Stimulated activated CD4-positive, alpha-beta T cell treated with anti-CD3 and anti-CD28 coated beads, TNF-alpha, amount 100 ng/mL, for 1 hour (primary cell): ENCODE measurements at places on chromosomes 16 and 17.

DNA sequence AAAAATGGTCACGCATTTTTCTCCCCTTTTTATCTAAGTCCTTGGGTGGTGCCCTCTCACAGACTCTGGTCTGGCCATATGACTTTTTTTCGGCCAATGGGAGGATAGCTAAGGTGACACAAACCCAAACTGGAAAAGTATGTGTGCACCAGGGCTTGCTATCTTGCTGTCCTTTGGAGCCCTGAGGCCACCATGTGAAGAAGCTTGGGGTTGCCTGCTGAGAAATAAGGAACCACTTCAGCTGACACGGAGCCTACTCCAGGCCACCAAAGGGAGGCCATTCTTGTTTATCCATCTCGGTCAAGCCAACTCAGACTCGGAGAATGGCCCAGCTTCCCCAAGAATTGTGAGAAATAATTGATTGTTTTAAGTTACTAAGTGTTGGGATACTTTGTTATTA, 111.4 kb upstream of the ZFHX3 start:
- DNase-seq, result no peak

DNA sequence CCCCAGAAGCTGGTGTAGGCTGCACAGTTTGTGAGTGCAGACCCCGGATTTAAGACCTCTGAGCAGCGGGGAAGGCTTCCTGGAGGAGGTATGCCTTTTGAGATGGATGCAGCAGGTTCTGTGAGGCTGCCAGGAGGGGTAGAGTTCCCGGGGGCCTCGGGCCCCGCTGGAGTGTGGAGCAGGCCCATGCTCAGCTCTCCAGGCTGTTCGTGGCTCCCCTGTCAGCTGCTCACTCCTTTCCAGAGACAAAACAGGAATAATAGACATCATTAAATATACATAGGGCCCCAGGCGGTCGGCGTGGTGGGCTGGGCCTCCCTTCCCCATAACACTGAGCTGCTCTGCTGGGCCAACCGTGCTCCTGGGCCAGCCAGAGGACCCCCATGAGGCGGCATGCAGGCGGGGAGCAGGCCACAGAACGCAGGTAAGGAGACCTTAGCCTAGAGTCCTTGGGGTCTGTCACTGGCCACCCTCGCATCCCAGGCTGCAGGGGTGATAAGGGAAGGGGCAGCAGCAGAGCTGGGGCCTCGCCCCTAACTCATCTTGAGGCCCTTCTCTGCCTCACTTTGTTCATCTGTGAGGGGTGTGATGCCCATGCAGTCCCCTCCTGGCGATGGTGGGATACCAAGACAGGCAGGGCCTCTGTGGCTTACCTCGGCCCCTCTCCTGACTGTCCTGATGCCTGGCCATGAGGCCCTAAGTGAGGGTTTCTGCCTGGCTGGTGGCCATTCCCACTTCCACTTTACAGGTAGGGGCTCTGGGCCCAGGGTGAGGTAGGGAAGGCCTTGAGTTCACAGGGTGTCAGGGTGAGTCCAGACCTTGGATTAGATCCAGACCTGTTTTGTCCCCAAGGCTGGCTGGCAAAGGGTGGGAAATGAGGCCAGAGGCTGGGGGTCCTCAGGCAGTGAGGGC, at the start of gene MYO15A:
Gene MYO15A, plus strand, starts transcription at position 356 of the 912 bp plus-strand sequence. CDS start 10,045 bp downstream, outside the sequence.
- DNase-seq, result no peak

DNA sequence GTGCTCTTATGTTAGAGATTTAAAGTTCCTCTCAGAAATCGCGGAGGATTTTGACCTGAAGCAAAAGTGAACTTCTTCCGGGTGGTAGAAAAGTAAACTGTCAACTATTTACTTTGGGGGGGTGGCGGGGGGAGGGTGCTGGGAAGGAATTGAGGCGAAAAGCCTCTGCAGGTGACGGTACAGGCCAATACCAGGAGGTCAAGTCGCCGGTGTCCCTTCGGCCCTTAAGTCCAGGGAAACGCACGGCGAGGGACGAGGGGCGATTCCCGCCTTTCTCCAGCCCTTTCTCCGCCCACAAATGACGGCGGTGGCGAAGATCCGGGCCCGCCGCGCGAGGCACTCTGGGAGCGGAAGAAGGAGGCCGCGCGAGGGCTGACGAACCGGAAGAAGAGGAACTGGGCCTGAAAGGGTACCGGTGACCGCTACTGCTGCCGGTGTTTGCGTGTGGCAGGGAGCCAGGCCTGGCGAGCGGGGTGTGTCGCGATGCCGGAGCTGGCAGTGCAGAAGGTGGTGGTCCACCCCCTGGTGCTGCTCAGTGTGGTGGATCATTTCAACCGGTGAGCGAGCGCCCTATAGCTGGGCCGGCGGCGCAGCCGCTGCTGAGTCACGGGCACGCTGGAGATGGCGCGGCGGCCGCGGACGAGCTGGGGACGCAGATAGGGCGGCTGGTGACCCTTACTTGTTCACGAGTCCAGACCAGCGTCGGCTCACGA, at the start of gene PSMD7:
Gene PSMD7, plus strand, starts transcription at position 383 of the 713 bp plus-strand sequence. Its CDS starts 101 bp downstream, at position 484.
- peak; percentile 50 for DNase-seq

- DNase-seq, result no peak
These were observed 10.0 kb upstream of the C1QTNF8 start for GRCh38 chr16:1105888-1106620.

- no peak for DNase-seq
These were observed 438 bp downstream of the GRN start for GRCh38 chr17:44345454-44346026.

DNA sequence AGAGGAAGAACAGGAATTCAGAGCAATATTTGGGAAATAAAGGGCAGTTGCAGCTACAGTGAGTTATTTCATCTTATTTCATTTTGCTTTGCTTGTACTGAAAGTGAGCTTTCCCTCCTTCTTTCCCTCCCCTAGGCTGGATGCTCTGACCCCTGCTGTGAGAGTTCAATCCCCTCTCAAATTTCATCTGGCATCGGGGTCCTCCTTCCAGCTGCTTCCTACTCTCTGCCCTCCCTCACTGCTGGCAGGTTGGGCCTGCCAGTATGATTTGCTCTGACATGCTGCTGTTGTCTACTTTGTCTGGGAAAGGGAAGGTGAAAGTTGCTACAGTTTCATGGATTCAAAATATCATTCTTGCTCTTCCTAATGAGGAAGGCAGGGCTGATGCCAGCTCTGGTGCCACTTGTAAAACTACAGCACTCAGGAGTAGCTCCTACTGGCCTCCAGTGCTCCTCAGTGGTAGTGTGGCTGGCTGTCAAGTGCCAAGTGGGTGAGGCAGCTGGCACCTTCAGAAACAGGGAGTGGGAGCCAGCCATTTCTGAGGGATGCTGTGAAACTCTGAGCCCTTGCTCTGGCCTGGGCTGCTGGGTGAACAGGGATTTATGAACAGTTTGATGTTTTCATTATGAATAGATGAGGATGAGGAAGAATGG, 408.6 kb downstream of the HAPSTR1 start:
- DNase-seq, result no peak

- peak; percentile 94 for DNase-seq
These were observed at the start of gene ZNF18 for GRCh38 chr17:11997147-11997971. TSS of gene ZNF18 (minus strand) at chr17:11997475. CDS start at chr17:11992829, 4,646 bp downstream.

DNA sequence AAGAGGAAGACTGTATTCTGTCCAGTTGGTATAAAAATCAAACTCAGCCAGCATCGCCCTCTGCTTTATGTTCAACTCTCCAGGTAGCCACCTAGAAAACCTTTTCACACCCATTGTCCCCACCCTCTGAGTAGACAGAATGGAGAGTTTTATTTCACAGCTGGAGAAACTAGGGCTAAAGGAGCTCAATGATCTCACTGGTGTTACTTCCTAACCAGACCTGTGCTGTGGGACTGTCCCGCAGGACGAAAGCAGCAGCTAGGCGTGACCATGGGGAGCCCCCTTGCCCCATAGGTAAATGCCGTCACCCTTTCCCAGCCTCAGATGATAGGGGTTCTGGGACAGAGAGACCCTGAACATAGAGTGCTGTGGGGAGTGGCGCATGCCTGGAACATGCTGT, 67.7 kb downstream of the CYLD start:
- no peak for DNase-seq

DNA sequence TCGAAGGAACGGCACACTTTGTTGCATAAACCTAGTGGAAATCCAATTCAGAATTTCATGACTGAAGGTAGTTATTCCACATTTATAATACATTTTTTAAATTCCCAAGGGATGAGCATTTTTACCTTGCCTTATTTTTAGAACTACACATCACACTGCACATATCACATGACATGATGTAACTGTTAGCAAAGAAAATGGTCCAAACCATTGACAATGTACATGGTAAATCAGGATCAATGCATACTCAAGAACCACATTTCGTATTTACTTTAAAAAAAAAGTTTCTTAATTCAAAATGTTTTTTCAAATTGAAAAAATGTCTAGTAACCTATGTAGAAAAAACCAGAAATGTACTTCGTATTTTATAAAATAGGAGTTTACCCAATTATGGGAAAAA, 2.5 kb downstream of the KANSL1 start:
- DNase-seq, result no peak

GRCh38 chr17:53924530-53925455, 102.1 kb downstream of the KIF2B start:
- DNase-seq, result no peak

DNA sequence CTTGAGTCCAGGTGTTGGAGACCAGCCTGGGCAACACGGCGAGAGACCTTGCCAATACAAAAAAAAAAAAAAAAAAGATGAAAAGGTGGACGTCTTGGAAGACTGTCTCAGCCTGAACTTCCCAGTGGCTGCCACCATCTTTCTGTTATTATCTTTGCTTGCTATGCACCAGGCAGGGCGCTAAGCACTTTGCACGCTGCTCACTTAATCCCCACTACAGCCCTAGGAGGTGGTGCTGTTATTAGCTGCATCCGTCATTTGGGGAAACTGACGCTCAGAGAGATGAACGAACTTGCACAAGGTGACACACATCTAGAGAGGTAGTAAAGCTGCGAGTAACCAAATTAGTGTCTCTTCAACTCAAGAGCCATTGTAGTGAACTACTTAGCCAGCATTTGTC, 708 bp upstream of the CPPED1 start:
- DNase-seq, result no peak

DNA sequence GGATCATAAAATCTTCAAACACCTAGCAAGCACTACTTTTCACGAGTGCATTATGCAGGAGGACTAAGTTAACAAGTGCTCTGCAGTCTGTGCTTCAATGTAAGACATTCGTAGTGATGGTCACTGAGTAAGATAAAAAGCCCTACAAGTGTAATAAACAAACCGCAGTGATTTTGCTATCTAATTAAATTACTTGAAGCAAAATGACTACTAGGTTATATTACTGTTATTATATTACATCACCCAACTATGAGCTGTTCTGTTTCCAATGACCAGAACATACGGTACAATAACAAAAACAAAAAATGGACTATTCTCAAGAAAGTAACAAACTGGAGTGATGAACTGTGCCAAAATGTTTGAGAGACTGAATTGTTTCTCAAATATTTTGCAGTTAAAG, 11.2 kb downstream of the KLHL10 start:
- DNase-seq, result no peak

- no peak for DNase-seq
These were observed 4.2 kb upstream of the AXIN1 start for GRCh38 chr16:356741-357140.

- DNase-seq, result peak; percentile 42
These were observed 98.5 kb downstream of the ZNF778 start for GRCh38 chr16:89315791-89316581.

GRCh38 chr16:17282247-17282646, 188.5 kb downstream of the XYLT1 start:
- DNase-seq, result no peak

DNA sequence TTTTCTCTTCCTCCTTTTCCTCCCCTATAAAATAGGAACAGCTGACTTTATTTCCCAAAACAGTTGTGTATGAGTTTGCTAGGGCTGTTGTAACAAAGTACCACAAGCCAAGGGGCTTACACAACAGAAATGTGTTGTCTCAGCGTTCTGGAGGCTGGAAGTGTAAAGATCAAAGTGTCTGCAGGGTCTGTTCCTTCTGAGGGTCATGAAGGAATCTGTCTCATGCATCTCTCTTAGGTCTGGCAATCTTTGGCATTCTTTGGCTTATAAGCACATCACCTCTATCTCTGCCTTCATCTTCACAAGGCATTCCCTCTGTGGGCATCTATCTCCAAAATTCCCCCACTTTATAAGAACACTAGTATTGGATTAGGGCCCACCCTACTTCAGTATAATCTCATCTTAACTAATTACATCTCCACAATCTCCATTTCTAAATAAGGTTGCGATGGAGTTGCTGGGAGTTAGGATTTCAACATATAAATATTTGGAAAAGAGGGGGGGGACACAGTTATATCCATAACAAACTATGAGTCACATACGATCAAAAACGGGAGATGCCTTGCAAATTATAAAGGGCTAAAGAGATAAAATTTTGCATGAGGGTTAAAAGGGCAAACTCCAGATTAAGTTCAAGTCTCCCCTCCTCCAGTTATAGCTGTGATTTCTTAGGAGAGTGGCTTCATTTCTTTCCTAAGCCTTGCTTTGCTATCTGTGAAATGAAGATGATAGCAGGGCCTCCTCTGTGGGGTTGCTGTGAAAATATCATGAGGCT, 109.7 kb downstream of the VAT1L start:
- no peak for DNase-seq

GRCh38 chr17:4607261-4607741, 23.0 kb downstream of the SMTNL2 start:
- no peak for DNase-seq

DNA sequence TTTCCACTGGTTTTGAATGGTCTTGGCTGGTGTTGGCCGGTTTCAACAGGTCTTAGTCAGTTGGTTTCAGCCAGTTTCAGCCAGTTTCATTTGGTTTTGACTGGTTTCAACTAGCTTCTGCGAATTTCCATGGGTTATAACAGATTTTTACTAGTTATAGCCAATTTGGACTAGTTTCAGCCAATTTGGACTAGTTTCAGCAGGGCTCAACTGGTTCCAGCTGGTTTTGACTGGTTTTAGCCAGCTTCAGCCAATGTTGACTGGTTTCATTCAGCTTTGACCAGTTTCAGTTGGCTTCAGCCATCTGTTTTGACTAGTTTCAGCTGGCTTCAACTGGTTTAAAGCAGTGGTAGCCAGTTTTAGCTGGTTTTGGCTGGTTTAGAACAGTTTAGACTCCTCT, 432.6 kb downstream of the UTP18 start:
- no peak for DNase-seq

GRCh38 chr17:3919123-3919624, 2.9 kb upstream of the P2RX1 start:
- no peak for DNase-seq

DNA sequence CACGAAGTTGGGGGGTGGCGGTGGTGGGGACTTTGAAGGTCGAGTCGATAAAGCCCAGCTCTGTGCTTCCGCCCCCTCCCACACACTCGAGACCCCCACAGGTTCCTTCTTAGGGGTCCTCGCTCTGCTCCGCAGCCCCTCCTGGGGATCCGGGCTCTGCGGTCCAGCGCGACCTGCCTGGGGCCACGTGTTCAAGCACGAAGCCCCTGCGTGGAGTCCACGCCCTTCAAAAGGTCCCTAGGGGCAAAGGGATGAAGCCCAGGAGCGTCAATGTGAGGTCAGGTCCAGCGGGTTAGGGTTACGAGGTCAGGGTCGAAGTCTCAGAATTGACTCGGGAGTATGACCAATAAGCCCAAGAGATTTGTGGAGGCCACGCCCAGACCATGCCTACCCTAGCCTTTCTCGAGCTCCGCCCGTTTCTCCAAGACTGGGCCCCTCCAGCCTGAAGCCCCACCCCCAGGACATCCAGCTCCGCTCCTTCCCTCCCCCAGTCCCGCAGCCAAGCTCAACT, 786 bp upstream of the CACNA1G start:
- DNase-seq, result no peak
